ENCODE measurements at places on chromosomes 7 and 10. TPM values are rescaled to one million over a fixed set of nuclear protein-coding genes. Genes with fewer than 3 reads are reported as not detected.

- H3K27ac ChIP-seq: no peak overlapping the region
- no peak overlapping the region for H3K4me3 ChIP-seq
- no peak for DNase-seq
Observed at GRCh38 chr10:101489355-101489754, 98.7 kb downstream of the POLL start.

- peaks cover 10% of the 10 kb centered on the region for H3K27me3 ChIP-seq
- peak; percentile 56 for DNase-seq
- no peaks in the 10 kb centered on the region for H3K36me3 ChIP-seq
- no peaks in the 10 kb centered on the region for H3K4me1 ChIP-seq
Observed at GRCh38 chr7:21550821-21551531, 8.1 kb downstream of the DNAH11 start.

The GNGT1 gene
- not detected for total RNA-seq

The KCNK18 gene
- total RNA-seq: not detected

Data from stomach (tissue), 19 donors.